Smooth muscle cell of trachea (primary cell): ENCODE measurements at places on chromosomes 13 and 19. TPM values are rescaled to one million over a fixed set of nuclear protein-coding genes. Genes with fewer than 3 reads are reported as not detected.

The ERCC5 gene
- total RNA-seq = 68.8 and 80.6 TPM in 2 replicates

The MPV17L2 gene
- total RNA-seq = 6.7 and 9.3 TPM in 2 replicates

The ARRDC5 gene
- total RNA-seq = not detected in 2 replicates

The ZNF253 gene
- total RNA-seq = 2.5 and 2.8 TPM in 2 replicates

The ANKRD24 gene
- 1.0 and 5.0 TPM in 2 replicates for total RNA-seq

The CPAMD8 gene
- total RNA-seq = 0.44 and 3.5 TPM in 2 replicates

The IGLON5 gene
- total RNA-seq = not detected in 2 replicates

The FXYD3 gene
- not detected in 2 replicates for total RNA-seq

The TNNT1 gene
- 6.8 and 20.8 TPM in 2 replicates for total RNA-seq
